ENCODE measurements at places on chromosomes 7 and 10.
A peak's percentile ranks its signal among the peaks of the same experiment; 100 is the strongest.

GRCh38 chr10:49369216-49370162 lies 26.4 kb downstream of the DRGX start:
- no peak for DNase-seq

GRCh38 chr10:113735913-113736312 lies 15.6 kb upstream of the PLEKHS1 start:
- DNase-seq, result no peak

DNA sequence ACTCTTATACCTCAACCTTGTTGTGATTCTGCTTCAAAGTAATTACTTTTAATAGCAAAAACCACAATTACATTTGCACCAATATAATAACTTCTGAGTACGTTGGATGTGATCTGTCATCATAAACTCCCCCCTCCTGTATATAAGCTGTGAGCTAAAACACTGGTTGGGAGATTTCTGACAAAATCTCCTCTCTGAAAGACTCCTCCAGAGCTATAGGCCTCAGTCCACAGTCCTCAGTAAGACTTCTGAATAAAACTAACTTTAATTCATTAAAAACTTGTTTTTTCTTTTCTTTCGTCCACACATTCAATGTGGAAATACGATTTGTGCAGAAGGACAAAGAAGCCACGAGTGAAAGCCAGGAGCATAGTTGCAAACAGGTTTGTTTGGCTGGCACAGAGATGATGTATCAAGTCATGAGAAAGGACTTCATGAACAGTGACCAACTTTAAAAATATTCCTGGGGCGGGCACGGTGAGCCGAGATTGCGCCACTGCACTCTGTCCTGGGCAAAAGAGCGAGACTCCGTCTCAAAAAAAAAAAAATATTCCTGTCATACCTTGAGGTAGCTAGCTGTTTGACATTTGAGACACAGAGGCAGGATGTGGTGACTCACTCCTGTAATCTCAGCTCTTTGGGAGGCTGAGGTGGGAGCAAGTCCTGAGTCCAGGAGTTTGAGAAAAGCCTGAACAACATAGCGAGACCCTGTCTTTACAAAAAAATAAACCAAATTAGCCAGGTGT lies 91.1 kb upstream of the ARHGAP21 start:
- DNase-seq, result no peak

DNA sequence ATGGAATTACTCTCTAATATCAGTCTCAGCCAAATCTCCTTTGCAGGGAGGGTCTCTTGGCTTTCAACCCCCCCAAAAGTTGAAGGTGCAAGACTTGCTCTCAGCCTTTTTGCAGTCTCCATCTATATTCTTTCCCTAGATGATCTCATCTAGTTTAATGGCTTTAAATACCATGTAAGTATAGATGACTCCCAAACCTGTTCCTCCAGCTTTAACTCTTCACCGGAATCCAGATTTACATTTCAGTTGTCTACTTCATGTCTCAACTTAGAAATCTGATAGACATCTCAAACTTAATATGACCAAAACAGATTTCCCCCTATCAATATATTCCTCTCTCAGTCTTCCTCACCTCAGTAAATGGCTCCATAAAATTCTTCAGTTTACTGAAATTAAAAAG lies 9.9 kb upstream of the TAS2R41 start:
- DNase-seq, result no peak

- no peak for DNase-seq
Observed at GRCh38 chr10:103592186-103593021, 98.9 kb downstream of the NEURL1 start.

GRCh38 chr10:14569274-14570060 lies 205.2 kb downstream of the FAM107B start:
- no peak for DNase-seq

DNA sequence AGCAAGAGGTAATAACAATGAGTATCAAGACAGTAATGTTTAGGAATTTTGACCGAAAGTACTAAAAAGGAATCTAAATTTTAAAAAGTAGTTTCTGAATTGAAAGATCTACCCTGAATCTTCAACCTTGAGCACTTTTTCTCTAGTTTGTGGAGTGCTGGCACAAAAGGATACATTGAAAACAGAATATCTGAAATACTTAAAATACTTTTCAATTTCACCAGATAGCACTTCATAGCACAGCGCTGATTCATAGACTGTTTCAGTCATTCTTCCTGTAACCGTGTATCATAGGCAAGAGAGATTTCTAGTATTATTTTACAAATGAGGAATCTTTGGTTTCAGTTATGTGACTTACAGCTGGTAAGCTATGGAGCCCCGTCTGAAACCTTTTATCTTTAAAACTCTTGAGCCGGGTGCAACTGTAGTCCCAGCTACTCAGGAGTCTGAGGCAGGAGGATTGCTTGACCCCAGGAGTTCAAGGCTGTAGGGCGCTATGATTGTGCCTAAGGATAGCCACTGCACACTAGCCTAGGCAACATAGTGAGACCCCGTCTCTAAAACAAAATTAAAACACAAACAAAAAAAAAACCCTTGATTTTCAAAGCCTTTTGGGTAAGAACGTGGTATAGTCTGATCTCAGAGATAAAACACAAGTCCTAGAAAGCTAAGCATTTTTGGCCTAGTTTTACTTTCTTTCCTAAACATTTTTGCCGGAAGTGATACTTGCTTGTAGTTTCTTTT lies 35.1 kb downstream of the FHIP2A start:
- DNase-seq, result peak; percentile 61

- no peak for DNase-seq
Observed at GRCh38 chr10:4154191-4154715, 369.2 kb upstream of the KLF6 start.

GRCh38 chr10:35353395-35353794 lies 17.1 kb downstream of the CCNY start:
- no peak for DNase-seq

- peak; percentile 16 for DNase-seq
Observed at GRCh38 chr10:124388823-124389612, 29.7 kb downstream of the OAT start.

GRCh38 chr7:98795741-98796493 lies 73.9 kb downstream of the TMEM130 start:
- no peak for DNase-seq
